ENCODE measurements at places on chromosomes 6 and 20.

DNA sequence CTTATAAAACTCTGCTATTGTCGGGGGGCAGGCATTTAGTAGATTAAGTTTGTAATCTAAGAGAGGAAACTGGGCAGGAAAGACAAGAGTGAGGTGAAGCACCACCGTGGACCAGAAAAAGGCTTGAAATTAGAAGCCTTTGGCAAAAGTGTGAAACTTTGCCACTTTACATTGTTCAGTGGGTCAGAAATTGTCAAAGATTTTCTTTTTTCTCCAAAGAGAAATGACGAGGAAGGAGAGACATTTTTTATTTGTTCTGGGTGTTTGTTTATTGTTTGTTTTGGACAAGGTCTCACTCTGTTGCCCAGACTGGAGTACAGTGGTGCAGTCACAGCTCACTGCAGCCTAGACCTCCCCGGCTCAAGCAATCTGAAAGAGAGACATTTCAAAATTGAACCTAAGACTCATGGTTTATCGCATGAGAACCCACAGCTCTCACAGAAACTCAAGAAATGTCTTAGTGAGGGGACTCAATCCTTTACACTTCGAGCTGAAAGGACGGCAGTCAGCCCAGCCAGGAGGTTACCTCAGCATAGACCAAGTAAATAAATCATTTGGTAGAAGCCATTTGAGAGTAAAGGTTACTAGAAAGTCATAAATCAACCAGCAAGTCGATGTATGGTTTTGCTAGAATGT is 262.8 kb upstream of the TAB2 start:
- DNase-seq: no peak

DNA sequence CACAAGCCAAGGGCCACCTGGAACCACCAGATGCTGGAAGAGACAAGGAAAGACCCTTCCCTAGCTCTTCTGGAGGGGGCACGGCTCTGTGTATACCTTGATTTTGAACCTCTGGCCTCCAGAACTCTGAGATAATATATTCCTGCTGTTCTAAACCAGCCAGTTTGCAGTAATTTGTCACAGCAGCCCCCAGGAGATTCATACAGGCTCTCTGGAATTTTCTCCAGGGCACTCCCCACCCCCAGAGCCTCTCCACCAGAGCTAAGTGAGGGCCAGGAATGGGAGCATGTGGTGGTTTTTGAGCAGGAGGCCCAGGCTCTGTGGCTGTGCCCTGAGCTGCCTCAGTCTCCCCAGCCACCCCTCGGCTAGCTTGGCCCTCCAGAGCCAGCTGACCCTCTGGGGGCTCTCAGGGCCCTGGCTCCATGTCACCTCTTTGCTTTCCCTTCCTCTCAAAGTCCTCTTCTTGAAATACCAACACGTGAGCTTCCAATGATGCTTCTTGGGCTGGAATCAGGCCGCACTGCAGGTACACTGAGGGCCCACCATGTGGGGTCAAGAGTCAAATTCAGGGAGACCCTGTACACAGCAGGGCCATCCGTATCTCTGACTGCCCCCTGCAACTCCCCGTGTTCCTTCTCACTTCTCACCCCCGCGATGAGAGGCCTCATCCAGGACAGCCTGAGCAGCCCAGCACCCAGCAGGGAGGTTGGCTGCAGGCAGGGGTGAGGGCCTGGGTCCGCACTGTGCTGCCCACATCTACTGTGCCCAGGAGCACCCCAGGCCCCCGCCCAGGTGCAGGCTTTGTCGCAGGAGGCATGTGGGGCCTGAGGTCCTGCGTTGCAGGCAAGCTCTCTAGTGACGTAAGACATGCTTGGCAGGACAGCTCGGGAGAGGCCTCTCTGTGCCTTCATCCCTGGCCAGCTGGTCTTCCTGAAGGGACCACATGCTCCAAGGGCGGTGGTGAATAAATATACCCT is 155.5 kb downstream of the ANKRD60 start:
- no peak for DNase-seq

DNA sequence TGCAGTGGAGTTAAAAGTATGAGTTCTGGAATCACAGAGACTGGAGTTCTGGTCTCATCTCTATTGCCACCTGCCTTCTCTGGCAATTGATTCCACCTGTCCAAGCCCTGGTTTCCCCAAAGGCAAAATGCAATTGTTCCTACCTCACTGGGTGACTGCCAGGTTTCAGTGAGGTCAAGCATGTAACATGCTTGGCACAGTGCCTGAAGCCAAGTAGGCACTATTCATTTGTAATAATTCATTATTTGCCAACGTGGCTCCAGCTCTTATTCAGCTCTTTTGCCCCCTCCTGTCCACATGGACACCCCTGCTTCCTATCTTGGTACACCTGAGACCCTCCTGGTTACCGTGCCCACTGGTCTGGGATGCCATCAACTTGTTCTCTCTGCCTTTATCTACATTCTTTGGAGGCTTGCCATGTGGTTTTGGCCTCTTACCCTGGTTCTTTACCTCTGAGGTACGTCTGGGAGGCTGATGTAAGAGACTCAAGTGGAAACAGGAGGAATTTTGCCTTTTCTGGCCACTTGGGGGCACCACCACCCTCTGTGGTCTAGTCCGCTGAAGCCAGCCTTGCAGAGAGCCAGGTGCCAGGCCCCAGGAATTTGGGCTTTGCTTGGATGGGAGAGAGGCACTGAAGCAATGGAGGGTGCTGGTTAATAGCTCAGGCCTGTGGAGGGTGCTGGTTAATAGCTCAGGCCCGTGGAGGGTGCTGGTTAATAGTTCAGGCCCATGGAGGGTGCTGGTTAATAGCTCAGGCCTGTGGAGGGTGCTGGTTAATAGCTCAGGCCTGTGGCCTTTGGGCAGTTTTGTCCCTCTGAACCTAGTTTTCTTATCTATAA is 1.7 kb downstream of the KCNK15 start:
- peak; percentile 68 for DNase-seq

DNA sequence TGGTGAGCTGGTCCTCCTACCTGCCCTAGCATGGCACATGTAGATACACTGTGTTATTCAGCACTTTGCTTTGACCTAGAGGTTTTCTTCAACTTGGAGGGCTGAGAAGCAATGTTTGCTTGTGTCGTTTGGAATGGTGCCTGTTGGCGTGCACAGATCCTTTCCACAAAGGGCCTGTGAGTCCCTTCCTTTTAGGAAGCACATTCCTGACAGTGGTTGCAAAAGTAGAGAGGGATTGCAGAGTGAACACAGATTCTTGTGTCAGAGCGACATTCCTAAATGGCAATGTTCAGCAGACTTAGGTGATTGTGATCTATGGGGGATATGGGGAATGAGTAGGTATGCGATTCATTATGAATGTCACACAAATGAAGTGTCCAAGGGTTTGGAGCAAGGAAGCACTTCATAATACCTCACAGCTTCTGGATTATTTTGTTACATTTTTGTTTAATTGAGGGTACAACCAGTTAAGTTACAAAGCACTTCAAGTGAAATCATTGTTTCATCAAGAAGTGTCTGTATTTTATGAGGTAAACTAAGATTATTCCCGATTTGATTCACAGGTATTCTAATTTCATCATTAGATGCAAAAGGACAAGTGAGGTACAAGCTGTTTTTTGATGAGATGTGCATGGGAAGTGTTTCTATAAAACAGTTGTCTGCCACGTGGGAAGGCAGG is 713 bp upstream of the RNF144B start:
- no peak for DNase-seq

DNA sequence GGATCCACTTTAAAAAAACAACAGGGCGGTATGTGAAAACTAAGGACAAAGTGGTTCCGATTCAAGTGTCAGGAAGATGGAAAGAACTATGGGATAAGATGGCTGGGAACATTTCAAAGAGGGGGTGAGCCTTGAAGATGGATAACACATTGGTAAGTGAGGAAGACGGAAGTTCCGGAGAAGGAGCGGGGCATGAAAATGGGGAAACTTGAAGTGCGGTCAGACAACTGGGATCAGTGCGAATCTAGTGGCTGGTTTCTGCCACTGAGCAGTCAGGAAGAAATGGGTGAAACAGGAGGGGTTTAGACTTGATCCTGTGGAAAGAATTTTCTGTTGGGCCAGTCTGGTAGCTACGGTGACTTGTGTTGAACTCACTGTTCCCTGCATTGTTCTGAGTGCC is 1.2 kb downstream of the NAA20 start:
- no peak for DNase-seq

DNA sequence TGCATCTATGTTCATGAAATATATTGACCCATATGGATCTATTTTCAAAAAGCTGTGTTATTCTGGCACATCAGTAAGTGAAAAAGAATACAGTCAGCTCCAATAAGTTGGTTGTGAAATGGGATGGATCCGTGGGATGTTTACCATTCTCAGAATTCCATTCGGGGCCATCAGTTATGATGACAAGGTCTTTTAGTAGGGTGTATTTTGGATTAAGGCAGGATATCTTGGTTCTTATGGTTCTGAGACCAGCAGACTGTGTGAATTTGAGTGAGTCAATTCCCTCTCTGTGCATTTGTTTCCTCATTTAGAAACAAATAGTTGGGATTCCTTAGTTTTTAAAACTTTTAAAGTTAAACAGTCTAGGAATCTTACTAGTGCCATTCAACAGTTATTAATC is 287.4 kb downstream of the CD109 start:
- DNase-seq: no peak

GRCh38 chr20:25314497-25315417 is 66.9 kb downstream of the PYGB start:
- DNase-seq: no peak

- no peak for DNase-seq
Measured at GRCh38 chr20:44644230-44644617, 7.3 kb downstream of the ADA start.

DNA sequence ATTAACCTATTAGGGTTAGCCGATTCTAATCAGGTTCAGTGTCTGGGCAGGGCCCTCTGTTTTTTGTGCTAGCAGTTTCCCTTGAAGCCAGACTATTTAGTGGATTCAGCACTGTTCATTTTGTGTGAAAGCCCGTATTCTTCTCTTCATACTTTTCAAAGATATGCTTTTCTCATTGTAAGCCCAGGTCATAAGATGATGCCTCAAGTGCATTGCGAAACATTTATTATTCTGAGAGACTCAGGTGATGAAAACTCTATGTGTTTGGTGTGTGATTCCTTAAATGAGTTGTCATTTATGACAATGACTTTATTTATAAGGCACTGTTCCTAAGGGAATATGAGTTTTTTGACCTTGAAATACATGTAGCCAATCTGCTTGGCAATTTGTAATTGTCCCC is 851.0 kb upstream of the FLRT3 start:
- DNase-seq: no peak

DNA sequence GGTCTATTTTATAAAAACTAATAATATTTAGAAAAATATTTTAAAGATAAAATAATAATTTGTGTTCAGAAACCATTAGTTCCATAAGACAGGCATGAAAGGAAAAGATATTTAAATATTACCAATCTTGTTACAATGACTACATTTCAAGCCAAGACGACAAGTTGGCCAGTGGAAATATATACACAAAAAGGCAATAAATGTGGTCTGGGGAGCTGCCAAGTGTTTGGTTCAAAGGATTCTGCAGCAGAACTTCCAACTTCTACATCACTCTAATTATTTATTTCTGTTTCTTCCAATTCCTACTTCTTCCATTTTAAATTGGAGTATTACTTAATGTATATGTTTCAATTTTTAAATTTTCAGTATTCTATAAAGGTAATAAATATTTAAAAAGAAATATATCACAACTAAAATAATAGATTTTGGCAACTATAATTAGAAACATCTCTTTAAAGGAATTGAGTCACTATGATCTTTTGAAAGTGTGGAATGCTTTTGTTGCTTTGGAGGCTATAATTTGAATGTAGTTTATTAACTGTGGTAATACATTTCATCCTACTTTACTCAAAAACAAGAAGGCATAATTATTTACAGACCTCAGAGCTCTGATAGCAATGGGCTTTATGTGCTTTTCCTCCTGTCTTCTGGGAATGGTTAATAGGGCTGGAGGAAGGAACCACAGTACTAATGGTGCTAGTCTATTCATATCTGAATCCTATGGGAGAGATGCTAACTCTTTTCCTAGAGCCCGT is 129.7 kb upstream of the FAM184A start:
- DNase-seq: peak; percentile 38

- no peak for DNase-seq
Measured at GRCh38 chr20:59004763-59005522, 2.1 kb downstream of the CTSZ start.

All from fibroblast of the conjunctiva (primary cell).